NCI-H1436 treated with DMSO at 0.1 percent for 48 hours (cell line): ENCODE measurements at places on chromosomes 6 and 20.

DNA sequence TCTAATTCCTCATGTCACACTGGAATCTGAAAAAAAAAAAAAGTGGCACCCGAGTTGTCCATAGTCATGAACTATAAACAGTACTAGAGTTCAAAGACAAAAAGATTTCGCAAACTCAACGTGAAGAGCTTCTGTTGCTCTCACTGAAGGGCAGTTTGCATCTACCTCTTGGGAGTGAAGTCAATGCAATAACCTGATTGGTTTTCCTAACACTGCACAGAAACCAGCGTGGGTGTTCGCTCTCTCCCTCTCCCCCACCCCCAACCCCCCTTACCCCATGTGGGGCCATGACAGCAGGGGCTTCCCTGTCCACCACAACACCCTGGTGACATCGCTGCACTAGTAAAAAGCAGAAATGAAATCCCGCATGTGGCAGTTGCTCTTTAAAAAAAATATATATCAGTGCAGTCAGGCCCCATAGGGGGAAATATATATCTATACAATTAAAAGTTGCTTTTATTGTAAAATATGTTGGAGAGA, 66.9 kb downstream of the GMPR start:
- no peak for DNase-seq

- DNase-seq: no peak
Observed at GRCh38 chr20:63269724-63270123, 2.9 kb upstream of the ARFGAP1 start.

GRCh38 chr6:47631797-47632196, 66.6 kb upstream of the ADGRF4 start:
- no peak for DNase-seq

- no peak for DNase-seq
Observed at GRCh38 chr20:56358070-56358469, 704 bp upstream of the FAM210B start.

DNA sequence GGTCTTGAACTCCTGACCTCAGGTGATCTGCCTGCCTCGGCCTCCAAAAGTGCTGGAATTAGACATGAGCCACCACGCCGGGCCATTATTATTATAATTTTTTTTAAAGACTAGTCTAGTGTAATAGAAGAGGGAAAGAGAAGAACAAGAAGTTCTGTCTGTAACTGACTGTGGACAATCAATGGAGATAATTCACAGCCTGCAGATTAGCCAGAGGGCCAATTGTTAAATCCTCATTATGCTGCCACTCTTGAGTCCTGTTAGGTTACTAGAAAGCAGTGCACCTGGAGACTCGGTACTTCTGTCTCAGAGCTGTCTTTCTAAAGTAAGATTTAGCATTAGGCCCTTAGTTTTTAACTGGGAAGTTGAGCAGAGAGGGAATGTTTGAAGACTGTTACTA, 37.5 kb downstream of the CARMIL1 start:
- DNase-seq: no peak

- DNase-seq: no peak
Observed at GRCh38 chr6:145898376-145898775, 65.8 kb downstream of the SHPRH start.

GRCh38 chr6:147867433-147868226, 359.1 kb downstream of the SAMD5 start:
- DNase-seq: no peak

GRCh38 chr20:14197097-14197496, 140.3 kb downstream of the FLRT3 start:
- DNase-seq: no peak

DNA sequence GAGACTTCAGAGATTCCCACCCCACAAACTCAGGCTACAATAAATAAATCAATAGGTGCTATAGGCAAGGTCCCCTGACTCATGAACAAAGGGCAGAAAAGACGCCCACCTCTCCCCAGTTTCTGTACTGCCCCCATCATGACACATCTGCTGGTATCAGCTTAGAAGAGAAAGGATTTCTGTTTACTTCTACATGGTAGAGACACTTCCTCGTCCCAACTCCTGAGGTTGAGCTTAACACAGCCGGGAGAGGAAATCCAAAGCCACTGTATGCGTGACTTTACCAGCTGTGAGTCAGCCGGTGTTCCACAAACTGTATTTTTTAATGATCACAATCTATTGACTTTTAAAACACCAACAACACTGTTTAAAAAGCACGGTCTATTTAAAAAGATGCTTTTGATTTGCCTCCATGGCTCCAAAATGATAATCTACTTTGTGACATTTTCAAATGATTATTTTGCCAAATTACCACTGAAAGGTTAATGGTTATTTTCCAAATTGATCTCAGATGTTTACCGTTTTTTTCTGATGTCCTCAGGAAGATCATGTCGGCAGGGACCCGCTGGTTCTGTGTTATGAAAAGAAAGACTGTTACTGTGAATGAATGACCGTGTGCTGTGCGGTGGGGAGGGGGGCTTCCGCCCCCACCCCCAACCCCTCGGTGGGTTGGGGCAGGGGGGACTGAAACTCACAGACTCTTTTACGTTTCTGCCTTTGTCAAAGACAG, 72.5 kb downstream of the ATP9A start:
- no peak for DNase-seq

GRCh38 chr6:5191222-5191621, 69.5 kb downstream of the LYRM4 start:
- no peak for DNase-seq

DNA sequence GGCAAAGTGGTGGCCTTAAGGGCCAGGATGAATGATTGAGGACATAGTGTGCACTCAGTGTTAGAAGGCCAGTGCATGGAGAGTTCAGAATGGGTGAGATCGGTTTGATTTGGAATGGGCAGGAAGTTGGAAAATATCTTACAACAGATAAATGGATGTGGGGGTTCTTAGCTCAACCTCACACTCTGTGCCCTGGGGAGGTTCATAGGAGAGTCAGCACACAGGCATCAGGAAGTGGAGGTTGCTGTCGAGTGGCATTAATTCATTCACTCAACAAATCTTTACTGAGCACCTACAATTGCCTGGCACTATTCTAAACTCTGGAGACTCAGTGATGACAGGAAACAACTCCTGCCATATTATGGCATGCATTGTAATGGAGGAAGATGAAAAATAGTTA, 313.7 kb upstream of the SUPT3H start:
- no peak for DNase-seq

- no peak for DNase-seq
Observed at GRCh38 chr6:122495612-122496011, 24.0 kb upstream of the SERINC1 start.

DNA sequence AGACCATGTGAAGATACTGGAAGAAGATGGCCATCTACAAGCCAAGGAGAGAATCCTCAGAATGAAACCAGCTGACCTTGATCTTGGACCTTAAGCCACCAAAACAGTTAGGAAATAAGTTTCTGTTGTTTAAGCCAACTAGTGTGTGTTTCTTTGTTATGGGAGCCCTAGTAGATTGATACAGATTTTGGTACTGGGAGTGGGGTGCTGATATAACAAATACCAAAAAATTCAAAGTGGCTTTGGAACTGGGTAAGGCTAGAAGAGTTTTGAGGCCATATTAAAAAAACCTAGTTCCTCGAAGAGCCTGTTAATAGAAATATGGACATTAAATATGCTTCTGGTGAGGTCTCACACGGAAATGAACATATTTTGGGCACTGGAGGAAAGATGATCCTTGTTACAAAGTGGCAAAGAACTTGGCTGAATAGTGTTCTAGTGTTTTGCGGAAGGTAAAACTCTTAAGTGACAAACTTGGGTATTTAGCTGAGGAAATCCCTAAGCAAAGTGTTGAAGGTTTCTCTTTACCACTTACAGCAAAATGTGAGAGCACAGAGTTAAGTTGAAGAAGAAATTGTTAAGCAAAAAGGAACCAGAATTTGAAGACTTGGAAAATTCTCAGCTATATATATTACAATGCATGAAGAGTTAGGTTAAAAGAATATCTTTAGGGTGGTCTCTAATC, 55.1 kb upstream of the CD83 start:
- no peak for DNase-seq

- DNase-seq: no peak
Observed at GRCh38 chr6:16201706-16202105, 36.7 kb upstream of the GMPR start.

GRCh38 chr6:121333196-121333595, 1.1 kb downstream of the TBC1D32 start:
- DNase-seq: no peak

- DNase-seq: no peak
Observed at GRCh38 chr6:119196715-119197114, 118.3 kb upstream of the FAM184A start.

DNA sequence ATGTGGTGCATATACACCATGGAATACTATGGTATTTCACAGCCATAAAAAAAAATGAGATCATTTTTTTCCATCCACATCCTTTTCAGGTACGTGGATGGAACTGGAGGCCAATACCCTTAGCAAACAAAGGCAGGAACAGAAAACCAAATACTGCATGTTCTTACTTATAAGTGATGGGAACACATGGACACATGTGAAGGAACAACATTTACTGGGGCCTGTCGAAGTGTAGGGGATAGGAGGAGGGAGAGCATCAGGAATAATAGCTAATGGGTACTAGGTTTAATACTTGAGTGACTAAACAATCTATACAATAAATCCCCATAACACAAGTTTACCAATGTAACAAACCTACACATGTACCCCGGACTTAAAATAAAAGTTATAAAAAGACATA, 30.5 kb downstream of the CCN2 start:
- no peak for DNase-seq

GRCh38 chr6:85285114-85285513, 164.8 kb upstream of the NT5E start:
- DNase-seq: no peak

DNA sequence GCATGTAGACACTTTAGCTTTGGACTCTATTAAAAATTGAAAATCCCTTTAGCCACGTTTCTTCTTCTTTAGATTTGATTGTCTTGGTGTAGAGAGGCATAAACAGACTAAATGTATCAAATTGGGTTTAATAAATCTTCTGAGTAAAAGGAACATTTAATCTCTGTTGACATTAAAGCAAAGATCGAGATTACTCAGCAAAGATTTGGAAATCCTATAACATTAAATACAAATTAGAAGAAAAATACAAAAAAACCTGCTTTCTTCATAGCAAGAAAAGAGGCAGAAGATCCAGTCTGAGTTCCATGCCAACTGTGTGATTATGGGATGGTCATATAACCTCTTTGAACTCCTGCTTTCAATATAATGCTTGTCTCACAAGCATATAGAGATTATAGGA, 172.3 kb downstream of the GJA1 start:
- no peak for DNase-seq

- no peak for DNase-seq
Observed at GRCh38 chr6:317060-317447, 24.8 kb downstream of the DUSP22 start.

DNA sequence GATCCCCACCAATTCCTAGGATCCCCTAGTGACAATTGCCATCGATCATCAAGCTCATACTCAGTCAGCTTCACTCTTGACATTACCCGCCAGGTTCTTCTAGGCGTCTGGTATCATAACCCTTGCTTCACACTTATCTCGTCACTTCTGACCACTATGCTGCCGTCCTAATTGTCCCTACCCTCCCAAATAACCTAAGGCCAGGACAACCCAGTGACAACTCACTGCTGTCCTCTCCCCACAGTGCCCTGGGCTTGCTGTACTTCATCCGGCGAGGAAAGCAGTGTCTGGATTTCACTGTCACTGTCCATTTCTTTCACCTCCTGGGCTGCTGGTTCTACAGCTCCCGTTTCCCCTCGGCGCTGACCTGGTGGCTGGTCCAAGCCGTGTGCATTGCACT, 3.7 kb downstream of the SYS1 start:
- no peak for DNase-seq

DNA sequence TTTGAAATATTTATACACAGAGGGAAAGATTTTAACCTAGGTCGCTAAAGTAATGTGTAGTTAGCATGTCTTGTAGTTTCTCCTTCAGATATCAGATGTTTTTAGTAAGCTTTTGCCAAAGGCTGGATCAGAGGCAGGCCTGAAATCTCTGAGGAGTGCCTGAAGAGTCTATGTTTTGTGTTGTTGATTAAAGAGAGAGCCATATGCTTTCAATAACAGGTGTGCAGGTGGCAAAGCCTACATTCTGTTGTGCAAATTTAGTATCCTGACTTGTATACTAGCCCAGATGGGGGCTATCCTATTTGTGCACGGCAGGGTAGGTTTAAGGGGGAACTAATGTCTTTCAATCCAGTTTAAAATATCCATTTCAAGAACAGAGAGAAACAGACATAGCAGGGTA, 167.1 kb upstream of the ATXN1 start:
- DNase-seq: no peak

- no peak for DNase-seq
Observed at GRCh38 chr6:166075186-166075585, 92.5 kb downstream of the TBXT start.

DNA sequence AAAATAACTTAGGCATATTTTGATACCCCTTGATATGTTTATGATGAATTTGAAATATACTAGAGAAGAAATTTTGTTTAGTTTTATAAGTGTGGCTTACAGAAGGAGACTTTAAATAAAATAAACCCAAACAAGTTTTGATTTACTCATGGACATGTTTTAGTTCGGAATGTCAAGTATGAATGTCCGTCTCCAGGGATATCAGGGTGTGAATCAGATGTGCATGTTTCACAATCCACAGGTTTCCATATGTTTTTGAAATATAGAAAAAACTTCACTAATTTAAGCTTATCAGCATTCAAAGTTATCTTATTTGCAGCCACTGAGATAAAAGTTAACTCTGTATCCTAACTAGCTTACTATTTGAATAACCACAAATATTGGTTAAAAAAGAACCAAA, 51.5 kb downstream of the PLCB1 start:
- DNase-seq: no peak

GRCh38 chr6:44342052-44342451, 398 bp upstream of the SPATS1 start:
- peak; percentile 36 for DNase-seq

DNA sequence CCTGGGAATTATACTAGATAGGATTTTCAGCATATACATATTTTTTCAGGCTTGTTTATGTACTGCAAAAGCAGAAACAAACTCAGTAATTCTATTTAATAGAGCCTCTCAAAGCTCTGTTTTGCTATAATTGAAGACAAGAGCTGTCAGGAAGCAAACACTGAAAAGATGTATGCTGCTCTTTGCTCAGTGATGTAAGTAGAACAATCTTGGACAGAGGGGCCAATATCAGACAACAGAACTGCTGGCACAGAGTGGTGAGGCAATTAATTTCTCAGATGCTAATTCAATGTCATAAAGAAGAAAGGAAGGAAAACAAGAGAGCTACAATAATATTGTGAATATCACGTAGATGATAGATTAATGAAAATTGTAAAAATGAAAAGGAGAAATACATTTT, 663.3 kb upstream of the ADGRB3 start:
- DNase-seq: no peak

DNA sequence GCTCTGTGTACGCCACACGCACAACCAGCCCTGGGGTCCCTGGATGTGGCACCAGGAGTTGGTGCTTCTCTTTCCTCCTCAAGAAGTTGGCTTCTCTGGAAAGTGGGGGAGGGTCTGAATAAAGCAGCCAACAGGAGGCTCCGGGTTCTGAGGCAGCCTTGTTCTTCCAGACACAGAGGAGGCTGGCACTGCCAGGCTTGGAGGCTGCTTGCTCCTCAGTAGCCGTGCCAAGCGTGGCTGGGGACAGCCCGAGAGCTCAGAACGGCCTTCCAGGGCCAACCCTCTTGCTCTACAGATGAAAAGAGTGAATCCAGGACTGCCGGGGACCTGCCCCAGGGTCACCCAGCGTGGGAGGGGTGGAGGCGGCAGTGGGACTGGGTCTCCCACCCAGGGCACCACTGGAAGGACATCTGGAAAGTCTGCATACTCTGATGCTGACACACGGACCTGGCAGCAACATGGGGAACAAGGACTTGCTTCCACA, 70.4 kb downstream of the SLC22A23 start:
- no peak for DNase-seq

- no peak for DNase-seq
Observed at GRCh38 chr6:109524129-109524528, 41.1 kb upstream of the ZBTB24 start.
